MV-4-11 (cell line): ENCODE measurements at places on chromosomes 4 and X.

DNA sequence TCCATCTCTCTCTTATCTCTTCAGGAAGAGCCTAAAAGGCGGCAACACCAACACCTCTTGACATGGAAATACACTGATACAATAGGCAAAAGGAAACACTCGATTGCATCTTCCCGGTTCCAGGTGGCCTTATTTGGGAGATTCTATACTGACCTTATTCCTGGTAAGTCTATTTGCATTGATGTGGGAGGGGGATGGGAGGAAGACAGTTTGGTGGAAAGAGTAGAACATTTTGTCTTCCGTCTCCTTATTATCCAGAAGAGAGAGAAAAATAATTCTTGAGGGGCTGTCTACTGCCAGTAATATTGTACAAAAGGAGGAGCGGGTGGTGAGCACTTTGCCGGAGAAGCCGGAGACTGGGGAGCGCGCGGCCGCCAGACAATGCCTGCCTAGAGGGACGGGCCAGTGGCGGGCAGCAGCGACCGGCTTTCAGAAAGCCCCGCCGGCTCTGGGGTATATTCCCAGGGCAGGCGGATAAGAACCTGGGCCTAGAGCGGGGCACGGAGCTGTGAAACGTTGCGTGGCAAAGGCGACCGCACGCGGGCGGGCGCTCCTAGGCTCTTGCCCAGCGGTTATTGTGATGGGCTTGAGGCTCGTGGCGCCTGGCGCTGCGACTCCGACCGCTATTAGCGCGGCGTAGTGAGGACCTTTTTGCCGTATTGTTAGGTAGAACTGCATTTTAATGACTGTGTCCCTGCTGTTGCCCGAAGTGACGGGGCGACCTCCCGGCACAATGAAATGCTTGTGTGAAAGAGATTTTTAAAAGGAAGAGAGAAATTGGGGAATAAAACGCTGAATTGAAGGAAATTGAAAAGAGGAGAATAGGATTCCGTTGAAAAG lies 518 bp downstream of the PRDM8 start:
- no peak for DNase-seq

DNA sequence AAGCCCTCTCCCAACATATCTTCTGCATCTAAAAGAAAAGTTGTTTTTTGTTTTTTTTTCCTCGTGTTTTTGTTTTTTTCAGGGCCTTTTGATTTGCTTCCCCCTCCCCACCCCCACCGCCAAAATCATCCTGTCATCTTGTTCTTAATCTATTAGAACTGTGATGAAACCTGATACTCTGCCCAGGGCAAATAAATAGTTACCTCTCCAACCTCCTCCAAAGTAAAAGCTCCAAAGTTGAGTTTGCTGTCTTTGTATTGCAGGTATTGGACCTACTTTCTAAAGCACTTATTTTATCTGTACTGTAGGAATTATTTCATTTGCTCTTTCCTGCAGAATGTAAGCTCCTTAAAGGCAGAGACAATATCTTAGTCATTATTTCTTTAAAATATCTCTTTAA lies 172.9 kb downstream of the SOWAHB start:
- no peak for DNase-seq

- no peak for DNase-seq
These were observed 11.3 kb upstream of the PLAC1 start for GRCh38 chrX:134669378-134670098.

- DNase-seq = no peak
These were observed 666.2 kb downstream of the KCTD8 start for GRCh38 chr4:43782391-43782790.

DNA sequence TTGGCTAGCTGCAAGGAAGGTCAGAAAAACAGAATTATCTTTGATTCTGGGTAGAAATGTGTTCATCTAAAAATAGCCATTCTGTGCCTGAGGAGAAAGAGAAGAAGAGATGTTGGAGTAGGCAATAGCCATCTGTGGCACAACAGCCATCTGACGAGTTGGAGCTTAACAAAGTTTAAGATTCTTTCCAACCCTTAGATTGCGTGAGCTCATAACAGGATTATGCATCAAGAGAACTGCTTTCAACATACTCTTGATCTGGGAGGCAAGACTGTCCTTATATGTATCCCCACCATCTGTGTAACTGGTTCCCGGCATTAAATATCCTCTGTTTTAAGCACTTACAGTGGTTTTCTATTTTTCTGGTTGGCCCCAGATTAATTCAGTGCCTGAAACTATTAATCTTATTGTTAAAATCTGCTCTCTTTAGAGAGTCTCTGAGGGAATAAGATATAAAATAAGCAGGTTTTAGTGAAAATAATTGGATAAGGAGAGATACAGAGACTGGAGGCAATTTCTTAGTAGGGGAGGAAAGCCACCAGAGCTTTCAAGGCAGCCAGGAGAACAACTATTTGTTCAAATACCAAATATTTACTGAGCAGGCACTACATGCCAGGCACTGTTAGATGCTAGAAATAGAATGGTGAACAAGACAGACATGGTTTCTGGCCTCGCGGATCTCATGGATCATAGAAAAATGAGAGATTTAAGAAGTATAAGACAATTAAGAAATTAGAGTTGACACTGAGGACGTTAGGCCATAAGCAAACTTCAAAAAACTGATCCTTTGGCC lies 398.0 kb downstream of the SMARCA1 start:
- no peak for DNase-seq

GRCh38 chr4:53937327-53937726 lies 127.1 kb downstream of the CHIC2 start:
- DNase-seq = no peak

- no peak for DNase-seq
These were observed 285.9 kb downstream of the GBA3 start for GRCh38 chr4:22978656-22979055.

DNA sequence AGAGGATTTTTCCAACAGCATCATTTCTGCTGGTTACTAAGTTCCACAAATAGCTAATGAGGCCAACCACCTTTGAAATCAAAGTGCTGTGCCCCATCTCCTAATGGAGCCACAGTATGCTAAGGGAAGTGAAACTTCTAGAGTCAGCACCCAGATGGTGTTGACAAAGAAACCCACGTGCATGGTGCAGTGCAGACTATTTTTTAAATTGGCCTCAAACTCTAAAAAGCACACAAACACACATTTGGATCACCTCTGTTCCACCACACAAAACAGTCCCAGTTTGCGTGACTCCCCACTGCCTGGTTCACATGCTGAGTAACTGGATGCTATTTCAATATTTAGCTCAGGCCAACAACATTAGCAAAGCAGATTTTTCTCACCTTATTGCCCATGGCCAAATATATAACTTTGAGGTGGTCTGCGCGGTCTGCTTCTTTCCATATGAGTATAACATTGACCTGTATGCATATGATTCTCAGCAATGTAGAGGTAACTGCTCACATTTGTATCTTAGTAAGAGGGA lies 69.9 kb downstream of the AMELX start:
- DNase-seq = peak; percentile 59

- DNase-seq = no peak
These were observed 107.0 kb downstream of the REPS2 start for GRCh38 chrX:17053502-17053901.

- DNase-seq = peak; percentile 33
These were observed 44.7 kb downstream of the PRPS1 start for GRCh38 chrX:107672955-107673378.

- DNase-seq = peak; percentile 54
These were observed 37.0 kb downstream of the FNIP2 start for GRCh38 chr4:158805635-158806471.

GRCh38 chr4:21954916-21955315 lies 6.3 kb upstream of the KCNIP4 start:
- DNase-seq = no peak
